Renal pelvis (tissue), 12 donors: ENCODE measurements at places on chromosomes 12 and 14. TPM values are rescaled to one million over a fixed set of nuclear protein-coding genes. Genes with fewer than 3 reads are reported as not detected.

Gene DEPDC4
- polyA plus RNA-seq = 6.4 TPM

Gene LBHD2
- polyA plus RNA-seq = not detected

Gene GLI1
- 20.2 TPM for polyA plus RNA-seq

Gene CMKLR1
- 3.3 TPM for polyA plus RNA-seq

Gene TMTC1
- 20.4 TPM for polyA plus RNA-seq

Gene PZP
- polyA plus RNA-seq = 0.53 TPM

Gene BEST3
- polyA plus RNA-seq = 0.25 TPM

Gene TDRD9
- polyA plus RNA-seq = 1.5 TPM

Gene GLT8D2
- polyA plus RNA-seq = 10.7 TPM

Gene WNT1
- polyA plus RNA-seq = not detected

Gene C12orf60
- 3.9 TPM for polyA plus RNA-seq

Gene IL22
- polyA plus RNA-seq = not detected
